ENCODE measurements at places on chromosomes 3 and 15.

DNA sequence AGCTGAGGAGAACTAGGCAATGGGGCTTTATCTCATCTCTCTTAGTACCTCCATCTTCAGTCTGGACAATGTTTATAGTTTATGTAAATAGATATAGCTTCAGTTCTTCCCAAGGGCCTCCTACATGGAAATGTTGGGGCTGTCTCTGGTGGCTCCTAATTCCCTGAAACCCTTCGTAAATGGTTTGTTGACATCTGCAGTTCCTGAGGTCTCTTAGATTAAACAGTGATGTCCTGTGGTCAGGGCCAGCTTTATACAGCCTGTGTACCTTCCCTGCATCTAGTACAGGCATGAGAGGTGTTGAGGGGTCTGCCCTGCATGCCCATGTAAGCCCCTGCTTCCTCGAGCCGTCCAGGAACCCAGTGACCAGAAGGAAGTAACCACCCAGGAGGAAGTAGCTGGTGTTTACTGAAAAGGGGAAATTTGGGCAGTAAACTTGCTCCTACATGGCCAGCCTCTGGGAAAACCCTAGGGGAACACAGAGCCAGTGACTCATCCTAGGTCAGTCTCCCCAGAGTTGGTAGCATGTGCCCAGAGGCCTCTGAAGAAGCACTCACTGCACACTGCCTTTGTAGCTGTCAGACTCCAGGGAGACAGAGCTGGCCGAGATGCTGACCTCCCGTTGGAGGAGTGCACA is 4.7 kb upstream of the TBC1D2B start:
- no peak for DNase-seq

GRCh38 chr3:129312671-129313414 is 34.2 kb downstream of the HMCES start:
- DNase-seq, result no peak

GRCh38 chr3:127363171-127363570 is 75.3 kb upstream of the PRR20G start:
- no peak for DNase-seq

DNA sequence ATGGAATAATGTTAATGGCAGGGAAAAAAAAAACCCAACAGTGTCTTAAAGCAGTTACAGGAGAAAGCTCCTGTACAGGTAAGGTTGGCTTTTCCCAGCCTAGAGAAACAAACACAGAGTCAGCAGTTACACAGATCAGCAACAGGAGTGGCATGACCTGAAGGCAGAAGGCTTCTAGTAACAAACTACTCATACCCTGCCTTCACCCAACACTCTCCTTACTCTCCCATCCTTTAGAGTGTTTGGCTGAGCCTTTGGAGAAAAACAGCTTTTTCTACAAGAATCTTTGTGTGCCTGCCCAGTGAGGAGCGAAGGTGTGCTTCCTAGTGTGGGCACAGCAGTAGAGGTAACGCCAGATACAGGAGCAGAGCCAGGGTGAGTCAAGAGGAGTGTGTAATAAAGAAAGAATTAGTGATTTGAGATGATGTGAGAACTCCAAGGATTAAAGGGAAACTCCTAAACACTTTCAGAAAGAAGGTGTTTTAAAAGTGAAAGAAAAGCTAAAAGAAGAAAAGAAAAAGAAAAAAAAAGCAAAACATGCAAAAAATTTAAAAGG is 152.7 kb downstream of the POLR2M start:
- no peak for DNase-seq

Measured in hypothalamus (tissue), 51 donors.